ENCODE measurements at places on chromosomes 5 and 9.
A peak's percentile ranks its signal among the peaks of the same experiment; 100 is the strongest.

GRCh38 chr5:170087168-170087817 lies 18.4 kb upstream of the FOXI1 start:
- peak; percentile 37 for DNase-seq

DNA sequence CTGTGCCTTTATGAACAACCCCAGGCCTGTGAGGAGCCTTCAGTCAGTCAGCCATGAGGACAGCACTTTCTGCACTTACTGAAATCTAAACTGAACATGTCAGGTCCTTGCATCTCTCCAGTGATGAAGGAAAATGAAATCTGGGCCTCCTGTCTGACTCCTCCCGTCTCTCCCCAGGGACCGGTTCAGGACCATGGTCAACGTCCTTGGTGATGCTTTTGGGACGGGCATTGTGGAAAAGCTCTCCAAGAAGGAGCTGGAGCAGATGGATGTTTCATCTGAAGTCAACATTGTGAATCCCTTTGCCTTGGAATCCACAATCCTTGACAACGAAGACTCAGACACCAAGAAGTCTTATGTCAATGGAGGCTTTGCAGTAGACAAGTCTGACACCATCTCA lies 77.0 kb upstream of the PLPP6 start:
- no peak for DNase-seq

GRCh38 chr5:24145806-24146205 lies 499.0 kb downstream of the CDH10 start:
- no peak for DNase-seq

GRCh38 chr5:179195561-179196404 lies 135.6 kb downstream of the ZNF354C start:
- no peak for DNase-seq

DNA sequence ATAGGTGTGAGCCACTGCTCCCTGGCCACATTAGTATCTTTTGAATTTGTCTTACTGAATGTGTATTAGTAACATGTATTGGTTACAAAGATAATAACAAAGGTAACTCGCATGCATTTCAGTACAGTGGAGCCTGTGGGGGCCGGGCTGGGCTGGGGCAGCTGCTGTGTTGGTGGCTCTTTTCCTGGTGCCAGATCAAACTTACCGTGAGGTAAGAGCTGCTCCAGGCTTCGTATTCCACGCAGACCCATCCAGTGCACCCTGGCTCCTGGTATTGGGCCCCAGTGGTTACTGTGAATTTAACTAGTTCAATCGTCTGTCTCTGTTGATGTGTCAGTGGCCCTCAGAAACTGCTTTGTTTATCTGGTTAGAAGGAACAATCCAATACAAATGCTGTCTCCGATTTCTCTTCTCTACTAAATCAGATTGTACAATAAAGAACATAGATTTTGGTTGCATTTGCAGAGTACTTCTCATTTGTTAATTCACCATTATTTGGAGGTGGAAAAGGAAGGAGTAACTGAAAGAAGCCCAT lies 15.6 kb downstream of the PRRC2B start:
- DNase-seq: no peak

- DNase-seq: no peak
Measured at GRCh38 chr9:105076729-105077128, 148.8 kb upstream of the ABCA1 start.

DNA sequence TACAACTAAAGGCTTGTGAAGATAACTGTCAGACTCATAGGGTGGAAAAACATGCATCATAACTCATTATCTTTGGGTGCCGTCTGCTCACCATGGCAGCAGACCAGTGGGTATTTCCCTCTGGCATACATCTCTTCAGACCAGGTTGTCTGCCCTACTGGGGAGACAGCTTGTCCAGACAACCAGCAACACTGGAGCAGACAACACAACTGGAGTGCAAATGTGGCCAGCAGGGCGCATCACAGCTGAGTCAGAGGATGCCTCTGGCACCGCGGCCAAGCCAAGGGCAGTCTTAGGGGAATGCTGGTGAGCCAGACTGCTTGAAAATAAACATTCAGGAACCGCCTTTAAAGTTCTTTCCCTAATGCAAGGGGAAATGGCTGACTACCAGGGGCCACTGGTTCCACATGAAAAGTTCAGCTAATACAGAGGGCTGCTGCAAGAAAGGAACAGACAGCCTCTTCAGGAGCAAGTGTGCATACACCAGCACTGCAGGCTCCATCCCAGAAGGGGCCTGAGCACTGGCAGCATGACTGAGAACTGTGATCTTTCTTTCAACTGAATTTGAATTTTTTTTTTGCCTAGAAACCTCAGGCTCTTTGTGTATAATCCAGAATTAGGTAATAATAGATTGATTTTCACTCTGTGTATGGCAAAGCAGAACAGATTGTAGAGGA lies 77.3 kb downstream of the MAMDC2 start:
- DNase-seq: peak; percentile 42

DNA sequence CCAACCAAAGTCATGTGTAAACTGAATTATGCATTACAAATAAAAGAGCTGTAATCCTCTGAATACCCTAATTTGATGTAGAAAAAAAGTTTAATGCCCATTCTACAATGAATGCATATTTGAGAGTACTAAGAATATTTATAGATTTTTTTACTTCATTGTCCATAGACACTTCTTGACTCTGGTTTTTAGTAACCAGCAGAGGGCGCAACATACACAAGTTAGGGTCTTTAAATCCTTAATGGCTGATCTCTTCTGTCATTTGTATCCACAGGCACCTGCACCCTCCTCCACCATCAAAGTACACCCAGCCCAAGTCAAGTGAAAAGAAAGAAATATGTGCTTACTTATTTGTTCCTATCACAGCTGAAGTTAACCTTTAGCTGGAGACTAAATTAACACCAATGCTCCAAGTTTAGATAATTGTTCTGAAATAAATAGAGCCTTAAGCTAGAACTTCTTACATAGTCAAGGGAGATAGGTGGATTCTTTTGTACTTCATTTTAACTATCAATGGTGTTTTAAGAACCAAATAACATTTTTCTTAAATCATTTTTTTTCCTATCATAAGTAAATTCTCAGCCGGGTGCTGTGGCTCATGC lies 524.2 kb upstream of the DAB2 start:
- DNase-seq: peak; percentile 81

GRCh38 chr5:36414869-36415282 lies 113.2 kb upstream of the RANBP3L start:
- DNase-seq: peak; percentile 50

DNA sequence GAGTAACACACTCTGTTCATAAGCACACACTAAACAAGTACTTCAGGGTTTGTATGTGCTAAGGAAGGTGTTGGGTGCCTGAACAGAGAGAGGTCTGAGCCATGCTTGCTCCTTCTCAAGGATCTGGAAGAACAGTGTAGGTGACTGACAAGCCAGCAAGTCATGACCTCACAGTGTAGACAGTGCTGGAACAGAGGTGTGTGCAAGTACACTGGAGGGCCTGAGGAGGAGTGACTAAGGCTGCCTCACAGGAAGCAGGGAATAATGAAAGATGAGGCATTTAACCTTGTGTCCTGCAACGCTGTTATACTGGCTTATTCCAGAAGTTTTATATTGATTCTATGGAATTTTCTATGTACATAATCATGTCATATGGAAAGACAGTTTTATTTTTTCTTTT lies 83.9 kb downstream of the TMEM174 start:
- DNase-seq: no peak

DNA sequence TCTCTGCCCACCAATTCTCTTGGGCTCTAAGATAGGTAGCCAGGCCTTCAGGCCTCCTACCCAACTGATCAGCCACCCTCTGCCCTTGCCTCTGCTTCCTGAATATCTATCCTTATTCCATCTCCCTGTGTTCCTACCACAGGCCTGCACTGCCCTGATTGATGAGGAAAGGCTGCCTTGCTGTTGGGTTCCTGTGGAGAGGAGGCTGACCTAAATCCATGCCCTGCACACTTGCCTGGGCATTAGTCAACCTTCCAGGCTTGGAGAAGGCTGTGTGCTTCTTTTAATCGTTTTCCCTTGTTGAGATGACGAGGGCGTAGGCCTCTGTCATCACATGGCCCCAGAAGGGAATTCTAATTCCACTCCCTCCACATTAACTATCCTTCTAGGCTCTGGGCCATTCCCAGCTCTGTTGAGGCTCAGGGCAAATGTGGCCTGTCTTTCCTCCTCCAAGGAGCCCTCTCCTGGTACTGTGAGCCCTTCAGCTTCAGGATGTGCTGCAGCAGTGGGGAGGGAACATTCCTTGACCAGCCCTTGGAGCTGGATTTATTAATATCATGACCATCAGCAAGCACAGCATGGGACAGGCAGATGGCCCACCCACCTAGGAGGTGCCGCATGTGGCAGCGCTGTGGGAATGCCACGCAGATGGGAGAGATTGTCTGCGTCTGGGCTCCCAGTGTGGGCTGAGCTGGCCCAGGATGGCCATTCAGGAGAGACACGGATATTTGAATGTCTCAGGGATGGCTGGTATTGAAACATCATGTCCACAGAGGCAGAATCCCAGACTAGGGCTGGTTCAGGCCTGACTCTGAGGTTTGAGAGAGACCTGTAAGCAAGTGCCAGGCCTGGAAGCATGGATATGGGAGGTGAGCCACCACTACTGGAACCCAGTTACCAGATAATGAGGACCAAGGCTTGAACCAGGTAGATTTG lies 40.9 kb downstream of the ANGPTL2 start:
- no peak for DNase-seq

DNA sequence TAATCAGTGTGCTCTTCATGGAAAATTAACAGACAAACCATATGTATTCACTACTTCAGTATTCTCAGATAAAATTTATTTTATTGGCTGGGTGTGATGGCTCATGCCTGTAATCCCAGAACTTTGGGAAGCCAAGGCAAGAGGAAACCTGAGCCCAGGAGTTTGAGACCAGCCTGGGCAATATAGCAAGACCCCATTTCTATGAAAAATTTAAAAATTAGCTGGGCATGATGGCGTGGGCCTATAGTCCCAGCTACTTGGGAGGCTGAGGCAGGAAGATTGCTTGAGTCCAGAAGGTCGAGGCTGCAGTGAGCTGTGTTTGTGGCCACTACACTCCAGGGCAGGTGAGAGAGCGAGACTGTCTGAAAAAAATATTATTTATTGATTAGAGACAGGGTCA lies 23.4 kb upstream of the CREBRF start:
- no peak for DNase-seq

- no peak for DNase-seq
Measured at GRCh38 chr5:82376307-82376706, 98.2 kb upstream of the RPS23 start.

DNA sequence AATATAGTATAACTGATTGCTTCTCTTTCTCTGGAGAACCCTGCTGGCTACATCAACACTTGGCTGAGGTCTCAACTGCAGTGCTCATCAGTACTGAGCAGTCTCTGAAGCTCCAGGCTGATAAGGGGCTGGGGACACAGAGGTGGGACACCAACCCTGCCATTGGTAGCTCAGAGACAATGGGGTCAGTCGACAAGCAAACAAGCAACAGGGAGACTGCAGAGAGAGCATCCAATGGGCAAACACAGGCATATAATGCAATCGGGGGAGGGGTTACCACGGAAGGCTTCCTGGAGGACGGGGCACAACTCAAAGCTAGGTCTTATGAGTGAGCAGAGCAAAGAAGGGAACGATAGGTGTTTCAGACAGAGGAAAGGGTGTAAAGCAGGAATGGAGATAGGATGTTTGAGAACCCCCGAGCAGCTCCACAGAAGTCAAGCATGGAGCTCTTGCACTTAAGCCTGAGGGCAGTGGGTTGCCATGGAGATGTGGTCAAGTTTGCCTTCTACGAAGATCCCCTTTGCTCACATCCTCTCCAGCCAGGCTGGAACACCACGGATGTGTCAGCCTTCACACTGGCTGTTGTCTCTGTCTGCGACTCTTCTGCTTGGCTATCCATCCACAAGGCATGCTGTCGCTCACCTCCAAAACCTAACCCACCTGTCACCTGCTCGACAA lies 21.5 kb upstream of the AKNA start:
- peak; percentile 27 for DNase-seq

DNA sequence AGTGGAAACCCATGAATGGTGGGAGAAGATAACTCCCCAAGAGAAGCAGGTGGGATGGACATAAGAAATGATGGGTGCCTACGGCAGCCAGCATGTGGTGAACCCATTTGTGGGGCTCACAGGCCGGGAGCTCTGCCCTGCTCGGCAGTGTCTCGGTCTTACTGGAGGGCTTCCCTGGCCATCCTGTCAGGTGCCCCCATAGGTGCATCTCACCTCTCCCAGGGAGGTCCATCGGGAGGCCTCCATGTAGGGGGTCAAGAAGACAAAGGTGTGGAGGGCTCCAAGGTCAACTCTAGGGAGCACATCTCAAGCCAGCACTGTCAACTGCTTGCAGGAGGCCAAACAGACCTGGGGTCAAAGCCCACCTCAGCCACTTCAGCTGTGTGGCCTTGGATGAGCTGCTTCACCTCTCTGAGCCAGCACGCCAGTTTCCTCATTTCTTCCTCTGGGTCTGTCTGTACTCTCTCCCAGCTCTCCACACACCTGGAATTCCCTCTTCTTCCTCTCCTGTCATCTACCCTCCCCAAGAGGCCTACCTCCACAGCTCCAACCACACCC lies 10.5 kb upstream of the ADGRD2 start:
- no peak for DNase-seq

GRCh38 chr5:114471529-114471928 lies 109.7 kb downstream of the KCNN2 start:
- DNase-seq: no peak

GRCh38 chr5:128436749-128437188 lies 101.3 kb downstream of the FBN2 start:
- no peak for DNase-seq

DNA sequence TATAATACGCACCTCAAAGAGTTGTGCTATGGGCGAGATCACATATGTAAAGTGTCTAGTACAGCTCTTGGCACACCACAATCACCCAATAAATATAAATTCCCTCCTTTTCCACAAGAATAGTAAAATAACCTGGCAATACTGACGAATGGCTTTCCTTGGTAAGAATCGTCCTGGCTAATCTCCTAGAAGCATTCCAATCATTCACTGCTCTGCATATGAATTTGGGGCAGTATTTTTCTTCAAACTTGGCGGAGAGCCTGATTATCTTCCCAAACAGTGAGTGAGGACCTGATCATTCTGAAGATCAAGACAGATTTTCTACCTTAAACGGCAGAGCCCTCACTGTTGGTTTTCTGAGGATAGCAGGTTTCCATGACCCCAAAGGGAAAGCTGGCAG lies 96.0 kb downstream of the TMEM215 start:
- no peak for DNase-seq

- DNase-seq: no peak
Measured at GRCh38 chr5:144206141-144206540, 35.5 kb downstream of the KCTD16 start.

GRCh38 chr5:173625673-173626504 lies 9.4 kb upstream of the BOD1 start:
- peak; percentile 20 for DNase-seq

Data from OCI-M1 (cell line).